ENCODE measurements at places on chromosomes 4 and X.

- peak; percentile 63 for DNase-seq
- peak overlapping the region; percentile 75 for H3K4me3 ChIP-seq
- peaks cover 8% of the 10 kb centered on the region for H3K36me3 ChIP-seq
- H3K4me1 ChIP-seq, result peaks cover 16% of the 10 kb centered on the region
- no peaks in the 10 kb centered on the region for H3K27me3 ChIP-seq
- H3K27ac ChIP-seq, result peak overlapping the region; percentile 54
Measured at GRCh38 chr4:17511509-17511949, 361 bp downstream of the QDPR start.

GRCh38 chr4:80306260-80306659 is 29.3 kb upstream of the CFAP299 start:
- DNase-seq, result no peak
- H3K27me3 ChIP-seq, result no peaks in the 10 kb centered on the region
- H3K36me3 ChIP-seq, result no peaks in the 10 kb centered on the region
- H3K4me3 ChIP-seq, result no peak overlapping the region

GRCh38 chr4:168867128-168867527 is 142.9 kb downstream of the CBR4 start:
- H3K27me3 ChIP-seq, result no peaks in the 10 kb centered on the region
- H3K4me1 ChIP-seq, result peaks cover 9% of the 10 kb centered on the region
- H3K27ac ChIP-seq, result no peak overlapping the region
- no peak overlapping the region for H3K4me3 ChIP-seq
- H3K36me3 ChIP-seq, result peaks cover 4% of the 10 kb centered on the region

DNA sequence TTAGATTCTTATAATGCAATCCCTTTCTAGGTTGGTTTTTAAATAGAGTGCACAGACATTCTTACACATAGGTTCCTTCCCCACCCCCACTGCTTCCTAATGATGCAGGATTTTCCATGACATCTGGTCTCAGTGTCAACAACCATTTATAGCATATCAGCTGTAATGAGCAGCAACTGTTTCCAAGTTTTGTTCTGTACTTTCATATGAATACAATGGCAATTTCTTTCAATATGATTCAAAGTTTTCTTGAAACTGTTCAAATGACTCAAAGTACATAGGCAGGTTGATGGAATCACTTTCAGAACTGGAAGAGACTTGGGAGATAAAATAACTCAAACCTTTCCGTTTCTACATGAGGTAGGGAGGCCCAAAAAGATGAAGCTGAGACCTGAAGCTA is 220.7 kb downstream of the CAMK2D start:
- H3K27me3 ChIP-seq, result no peaks in the 10 kb centered on the region
- H3K36me3 ChIP-seq, result no peaks in the 10 kb centered on the region
- DNase-seq, result peak; percentile 87
- no peak overlapping the region for H3K4me3 ChIP-seq

GRCh38 chr4:76614589-76614988 is 179.6 kb downstream of the SHROOM3 start:
- peak; percentile 18 for DNase-seq
- H3K27me3 ChIP-seq, result no peaks in the 10 kb centered on the region
- H3K4me3 ChIP-seq, result no peak overlapping the region
- no peak overlapping the region for H3K27ac ChIP-seq
- H3K4me1 ChIP-seq, result peaks cover 2% of the 10 kb centered on the region
- no peaks in the 10 kb centered on the region for H3K36me3 ChIP-seq

DNA sequence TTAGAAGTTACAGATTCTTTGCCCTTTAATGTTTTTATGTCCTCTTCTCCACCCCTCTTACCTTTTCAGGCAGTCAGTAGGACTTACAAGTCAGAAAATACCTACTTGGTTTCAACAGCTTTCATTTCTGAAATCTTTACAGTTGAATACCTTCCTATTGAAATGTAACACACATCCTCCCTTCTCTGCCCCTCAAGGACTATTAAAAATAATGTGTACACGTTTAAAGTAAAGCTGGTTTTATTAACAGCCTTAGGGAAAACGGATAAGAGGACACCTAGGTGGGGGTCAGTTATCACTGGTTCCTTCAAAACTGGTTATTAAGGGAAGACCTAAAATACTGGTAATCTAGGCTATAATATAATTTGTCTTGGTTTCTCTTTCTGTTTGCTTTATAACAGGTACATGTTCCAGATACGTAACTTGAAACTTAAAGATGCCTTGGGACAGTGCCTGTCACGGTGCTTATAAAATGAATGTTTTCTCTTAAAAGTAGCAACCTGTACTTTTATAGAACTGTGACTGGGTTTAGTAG is 1.8 kb downstream of the CCSER1 start:
- H3K27ac ChIP-seq, result no peak overlapping the region
- no peak for DNase-seq
- H3K27me3 ChIP-seq, result peaks cover 12% of the 10 kb centered on the region
- no peak overlapping the region for H3K4me3 ChIP-seq

DNA sequence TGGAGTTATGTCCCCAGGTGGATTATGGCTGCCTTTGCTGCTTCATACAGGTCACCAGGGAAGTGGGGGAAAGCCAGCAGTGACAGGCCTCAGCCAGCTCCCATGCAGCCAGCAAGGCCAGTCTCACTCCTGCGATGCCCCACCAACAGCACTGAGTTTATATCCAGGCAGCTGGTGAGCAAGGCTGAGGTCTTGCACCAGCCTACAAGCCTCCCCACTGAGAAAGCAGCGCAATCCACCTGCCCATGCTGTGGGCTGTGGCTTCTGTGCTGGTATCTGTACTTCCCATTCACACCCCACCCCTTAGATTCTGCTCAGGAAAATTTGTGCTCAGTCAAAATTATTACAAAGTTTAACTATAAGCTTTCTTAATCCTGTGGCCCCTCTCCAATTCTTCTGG is 153.5 kb downstream of the HHIP start:
- H3K4me3 ChIP-seq, result no peak overlapping the region
- DNase-seq, result no peak
- H3K27ac ChIP-seq, result no peak overlapping the region
- H3K4me1 ChIP-seq, result no peaks in the 10 kb centered on the region
- no peaks in the 10 kb centered on the region for H3K27me3 ChIP-seq
